Epithelial cell of prostate (primary cell): ENCODE measurements at places on chromosomes 3 and 15.

- DNase-seq = no peak
These were observed 379.8 kb downstream of the LSAMP start for GRCh38 chr3:116065501-116065900.

- no peak for DNase-seq
These were observed 139.0 kb upstream of the NECTIN3 start for GRCh38 chr3:110932567-110932966.

GRCh38 chr15:58475573-58476524, 44.1 kb downstream of the LIPC start:
- no peak for DNase-seq

GRCh38 chr3:175729466-175729865, 870.3 kb downstream of the NAALADL2 start:
- no peak for DNase-seq

GRCh38 chr3:134317106-134317947, 56.9 kb downstream of the AMOTL2 start:
- DNase-seq = no peak

DNA sequence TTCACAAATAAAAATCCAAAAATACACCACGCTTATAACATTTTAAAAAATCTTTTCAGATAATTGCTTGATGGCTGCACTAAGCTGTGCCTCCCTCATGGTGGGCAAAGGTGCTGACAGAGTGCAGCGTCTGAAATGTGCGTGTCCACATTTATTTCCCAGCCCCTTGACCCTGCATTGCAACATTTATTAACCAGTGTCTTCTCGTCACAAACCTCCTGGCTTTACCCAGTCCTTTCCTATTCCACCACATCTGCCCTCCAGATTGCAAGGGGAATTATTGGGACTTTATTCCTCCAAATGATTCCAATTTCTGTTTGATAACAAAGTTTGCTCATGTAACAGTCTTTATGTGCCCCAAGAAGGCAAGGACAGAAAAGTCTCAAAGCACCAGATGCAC, 5.5 kb downstream of the RASGRP1 start:
- no peak for DNase-seq

- DNase-seq = no peak
These were observed 11.2 kb downstream of the PLA2G4B start for GRCh38 chr15:41849861-41850260.

GRCh38 chr15:78034495-78035191, 42.9 kb downstream of the TBC1D2B start:
- no peak for DNase-seq

DNA sequence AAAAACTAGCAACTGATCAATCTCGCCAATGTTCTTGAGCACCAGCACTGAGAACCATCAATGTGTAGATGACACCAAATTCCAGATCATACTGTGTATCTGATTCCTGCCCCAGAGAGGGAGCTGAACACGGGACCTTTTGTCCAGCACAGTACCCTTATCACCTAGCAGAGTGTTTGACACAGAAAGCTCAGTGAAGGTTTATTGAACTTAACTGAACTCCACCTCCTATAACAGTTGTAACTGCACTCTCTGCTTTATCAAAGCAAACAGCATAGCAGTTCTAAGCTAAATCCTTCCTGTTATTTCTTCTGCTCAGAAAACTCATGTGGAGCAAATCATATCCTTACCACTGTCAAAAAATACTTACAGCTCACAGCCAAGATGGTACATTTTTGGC, 183.4 kb upstream of the SLCO3A1 start:
- DNase-seq = no peak

DNA sequence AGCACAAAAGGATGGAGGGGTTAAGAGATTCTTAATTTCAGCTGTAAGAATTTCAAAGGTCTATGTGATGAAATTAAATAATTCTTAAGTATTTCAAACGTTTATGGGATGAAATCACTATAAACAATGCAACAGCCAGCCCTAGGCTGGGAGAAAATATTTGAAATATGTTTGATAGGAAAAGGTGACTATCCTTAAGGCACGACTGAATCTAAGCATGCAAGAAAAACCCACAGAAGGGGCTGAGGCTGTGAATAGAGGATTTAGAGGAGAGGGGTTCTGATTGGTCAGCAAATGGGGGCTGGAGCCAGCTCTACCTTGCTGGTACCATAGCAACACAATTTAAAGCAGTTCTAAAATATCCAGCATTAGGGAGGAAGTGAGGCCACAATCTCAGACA, 220.8 kb upstream of the ATP10A start:
- no peak for DNase-seq

DNA sequence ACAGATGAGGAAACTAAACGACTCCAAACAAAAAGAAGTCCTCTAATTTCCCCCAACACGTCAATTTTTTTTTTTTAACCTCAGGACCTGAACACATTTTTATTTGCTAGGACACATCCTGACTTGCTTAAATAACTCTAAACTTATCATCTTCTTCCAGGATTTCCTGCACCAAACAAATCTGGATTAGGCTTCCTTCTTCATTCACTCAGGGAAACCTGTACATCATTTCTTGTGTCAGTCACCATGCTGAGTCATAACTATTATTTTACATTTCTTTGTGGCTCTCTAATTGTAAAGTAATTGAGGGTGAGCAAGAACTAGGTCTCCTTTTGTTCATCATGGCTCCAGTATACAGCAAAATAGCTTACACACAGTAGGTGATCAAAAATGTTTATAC, 433.4 kb upstream of the GBE1 start:
- no peak for DNase-seq

- DNase-seq = no peak
These were observed 113.5 kb upstream of the CHL1 start for GRCh38 chr3:83096-83495.

- no peak for DNase-seq
These were observed 11.8 kb upstream of the CCR8 start for GRCh38 chr3:39317571-39318169.
